ENCODE measurements at places on chromosomes 5 and 9.

DNA sequence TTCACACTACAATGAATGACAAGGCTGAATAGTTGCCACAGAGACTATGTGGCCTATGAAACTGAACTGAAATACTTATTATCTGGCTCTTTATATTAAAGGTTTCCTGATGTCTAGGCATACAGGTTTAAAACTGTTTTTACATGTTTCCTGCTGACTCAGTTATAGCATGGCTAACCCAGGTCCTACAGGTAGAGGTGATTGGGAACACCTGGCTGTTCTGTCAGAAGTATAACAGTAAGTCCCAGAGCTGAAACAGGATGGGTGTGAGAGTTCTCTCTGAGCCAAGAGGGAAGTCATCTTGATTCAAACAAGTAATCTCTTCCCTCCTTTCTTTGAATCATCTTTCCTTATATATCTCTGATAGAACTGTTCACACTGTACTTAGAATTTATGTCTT lies 4.9 kb upstream of the ADGRV1 start:
- no peak for DNase-seq

- DNase-seq: no peak
Measured at GRCh38 chr5:149404746-149405549, 25.9 kb upstream of the IL17B start.

- DNase-seq: no peak
Measured at GRCh38 chr9:117414220-117414905, 494 bp downstream of the ASTN2 start.

GRCh38 chr9:91161465-91162300 lies 200.0 kb downstream of the AUH start:
- no peak for DNase-seq

DNA sequence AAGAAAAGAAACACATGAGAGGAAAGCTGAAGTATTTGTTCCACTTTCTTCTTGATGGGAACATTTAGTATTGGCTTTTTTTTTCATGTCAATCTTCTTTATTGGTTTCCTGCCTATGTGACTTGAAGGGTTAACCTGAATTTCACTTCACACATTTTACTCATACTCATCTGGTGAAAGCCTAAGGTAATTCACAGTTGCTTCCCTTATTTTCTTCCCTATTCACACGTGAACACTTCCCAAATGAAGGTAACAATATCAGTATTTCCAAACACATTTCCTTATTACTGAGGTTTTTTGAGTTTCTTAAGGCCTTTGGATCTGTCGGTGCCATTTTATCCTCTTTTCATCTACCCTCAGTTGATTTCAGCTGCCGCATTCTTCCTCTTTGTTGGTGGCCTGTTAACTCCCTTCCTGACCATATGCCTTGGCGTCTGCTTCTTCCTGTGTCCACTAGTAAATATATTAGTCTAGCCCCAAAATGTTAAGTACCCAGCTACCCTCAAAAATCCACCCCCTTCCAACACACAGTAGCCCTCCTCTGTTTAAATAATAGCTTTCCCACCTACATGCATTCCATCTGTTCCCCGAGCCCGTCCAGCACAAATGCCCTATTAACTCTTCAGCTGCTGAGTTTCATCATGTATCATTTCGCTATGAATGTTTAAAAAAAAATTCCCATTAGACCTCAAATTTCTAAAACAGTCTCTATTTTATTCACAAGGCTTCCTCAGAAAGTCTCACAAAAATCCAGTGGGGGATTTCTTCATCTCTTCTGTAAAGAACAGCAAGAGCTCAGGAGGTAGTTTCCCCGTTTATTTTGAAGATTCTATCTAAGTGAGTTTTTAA lies 97.3 kb downstream of the USP20 start:
- no peak for DNase-seq

- DNase-seq: no peak
Measured at GRCh38 chr5:172858511-172858989, 24.5 kb downstream of the ERGIC1 start.

- DNase-seq: no peak
Measured at GRCh38 chr5:170497311-170498038, 6.3 kb upstream of the KCNIP1 start.

GRCh38 chr9:12178634-12179033 lies 514.6 kb upstream of the TYRP1 start:
- DNase-seq: no peak

DNA sequence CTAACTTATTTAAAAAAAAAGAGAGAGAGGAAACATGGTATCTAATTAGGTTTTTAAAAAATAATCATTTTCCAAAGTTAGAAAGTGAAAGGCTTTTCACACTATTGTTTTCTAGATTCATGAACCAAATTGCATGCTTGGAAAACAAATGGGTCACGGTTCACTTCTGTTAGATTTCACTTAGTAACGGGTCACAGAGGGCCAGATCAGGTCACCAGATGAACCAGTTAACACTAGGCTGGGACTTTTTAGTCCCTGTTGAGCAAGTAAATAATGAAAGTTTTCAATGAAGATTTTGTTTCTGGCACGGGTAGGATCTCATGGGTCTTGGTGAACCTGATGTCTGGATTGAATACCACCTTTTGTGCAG lies 207.2 kb upstream of the RFX3 start:
- DNase-seq: no peak

GRCh38 chr9:126671381-126671831 lies 57.7 kb downstream of the LMX1B start:
- DNase-seq: no peak

GRCh38 chr9:77999231-77999631 lies 32.4 kb downstream of the GNAQ start:
- DNase-seq: no peak

All from stimulated activated CD4-positive, alpha-beta T cell treated with anti-CD3 and anti-CD28 coated beads, Interleukin-2, amount 100 ng/mL, for 4 hours (primary cell).